ENCODE measurements at places on chromosomes 13 and 19.

- DNase-seq, result no peak
Measured at GRCh38 chr19:44738603-44739558, 9.6 kb upstream of the BCL3 start.

- DNase-seq, result no peak
Measured at GRCh38 chr13:60139272-60139671, 24.5 kb downstream of the DIAPH3 start.

DNA sequence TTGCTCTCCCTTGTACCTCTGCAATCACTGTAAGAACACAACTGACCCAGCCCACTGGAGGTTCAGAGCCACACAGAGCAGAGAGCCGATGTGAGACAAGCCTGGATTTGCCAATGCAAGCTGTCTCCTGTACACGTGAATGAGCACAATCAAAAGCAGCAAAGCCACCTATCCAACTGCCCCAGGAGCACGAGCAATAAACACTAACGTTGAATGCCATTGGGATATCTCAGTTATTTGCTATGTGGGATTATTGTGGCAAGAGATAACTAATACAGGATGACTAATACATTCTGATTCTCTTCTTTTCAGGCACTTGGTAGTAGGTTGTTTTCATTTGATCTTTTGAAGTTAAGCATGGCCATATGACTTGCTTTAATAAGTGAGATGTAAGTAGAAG is 85.2 kb upstream of the FAM216B start:
- no peak for DNase-seq

DNA sequence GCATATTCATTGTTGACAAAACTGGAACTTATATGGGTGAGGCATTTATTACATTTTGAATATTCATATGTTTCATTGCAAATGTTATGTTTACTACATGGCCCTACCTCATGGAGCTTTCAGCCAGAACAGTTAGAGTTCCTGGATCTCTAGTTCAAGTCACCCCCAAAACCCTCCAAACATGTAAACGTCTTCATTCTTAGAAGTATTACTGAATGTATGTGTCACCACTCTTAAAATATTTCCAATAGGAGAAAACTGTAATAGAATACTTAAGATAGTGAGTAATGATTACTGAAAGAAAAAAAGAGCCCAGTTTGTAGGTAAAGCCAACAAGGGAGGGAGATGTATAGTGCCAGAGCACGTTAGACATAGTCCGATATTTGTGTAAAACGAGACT is 23.5 kb downstream of the URI1 start:
- DNase-seq, result no peak

GRCh38 chr19:48596679-48597465 is 9.7 kb upstream of the SPACA4 start:
- DNase-seq, result no peak

- DNase-seq, result no peak
Measured at GRCh38 chr13:87855553-87855952, 184.4 kb downstream of the SLITRK5 start.

DNA sequence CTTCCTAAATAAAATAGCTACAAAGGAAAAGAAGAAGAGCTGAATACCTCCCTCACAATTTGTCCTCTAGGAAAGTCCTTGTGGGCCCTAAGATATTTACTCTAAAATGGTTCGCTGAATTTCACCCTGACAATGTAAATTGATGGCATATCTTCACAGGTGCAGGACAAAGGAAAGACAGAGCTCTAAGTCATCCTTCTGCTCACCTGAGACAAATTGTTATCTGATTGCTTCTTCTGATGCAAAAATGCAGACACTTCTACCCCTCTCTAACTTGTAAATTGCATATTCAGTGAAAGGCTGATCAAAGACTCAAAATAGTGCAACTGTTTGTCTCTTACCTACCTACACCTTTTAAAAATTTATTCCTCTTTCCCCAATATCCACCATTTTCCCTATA is 747.2 kb upstream of the PRR20A start:
- DNase-seq, result no peak

- DNase-seq, result no peak
Measured at GRCh38 chr19:42367929-42368328, 22.2 kb downstream of the CNFN start.

DNA sequence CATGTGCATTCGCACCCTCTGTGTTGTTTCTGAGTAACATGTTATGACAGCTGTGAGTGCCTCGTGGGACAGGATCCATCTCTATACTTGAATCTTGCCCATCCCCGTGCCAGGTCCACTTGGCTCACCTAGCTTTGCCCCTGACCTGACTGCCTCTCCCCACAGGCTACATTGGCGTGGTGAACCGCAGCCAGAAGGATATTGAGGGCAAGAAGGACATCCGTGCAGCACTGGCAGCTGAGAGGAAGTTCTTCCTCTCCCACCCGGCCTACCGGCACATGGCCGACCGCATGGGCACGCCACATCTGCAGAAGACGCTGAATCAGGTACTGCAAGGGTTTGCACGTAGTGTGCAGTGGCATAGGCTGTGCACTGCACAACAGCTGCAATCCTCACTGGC is 53.2 kb downstream of the TMED1 start:
- DNase-seq, result no peak

DNA sequence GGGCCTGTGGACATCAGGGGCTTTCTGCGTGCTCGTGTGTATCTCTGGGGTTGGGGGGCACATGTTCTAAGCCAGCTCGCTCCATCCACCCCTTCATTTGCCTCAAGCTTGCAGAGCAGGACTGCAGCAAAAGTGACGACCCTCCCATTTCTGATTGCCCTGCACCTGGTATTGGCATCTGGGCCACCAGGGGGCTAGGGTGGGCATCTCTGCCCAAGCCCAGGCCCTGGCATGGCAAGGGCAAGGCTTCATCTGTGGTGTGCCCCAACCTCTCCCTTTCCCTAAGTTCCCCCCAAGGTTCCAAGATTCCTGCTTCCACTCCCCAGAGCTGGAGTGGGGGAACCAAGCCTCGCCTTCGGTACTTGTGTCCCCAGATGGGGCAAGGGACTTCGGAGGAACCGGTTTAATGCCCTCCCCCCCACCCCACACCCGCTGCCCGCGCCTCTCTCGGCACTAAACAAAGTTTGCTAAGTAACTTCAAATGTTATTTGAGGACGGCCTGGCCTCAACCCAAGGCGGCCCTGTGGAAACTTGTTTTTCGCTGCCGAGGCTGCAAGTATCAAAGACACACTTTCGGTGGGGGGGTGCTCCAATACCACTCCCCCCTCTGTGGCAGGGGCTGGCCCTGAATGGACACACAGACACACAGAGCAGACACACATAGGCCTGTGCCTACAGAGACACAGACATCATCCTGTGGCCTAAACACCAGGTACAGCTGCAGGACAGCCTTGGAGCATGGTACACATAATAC is 12.2 kb downstream of the NFIX start:
- DNase-seq, result no peak

GRCh38 chr19:38842439-38843174 is 7.2 kb downstream of the HNRNPL start:
- no peak for DNase-seq

- DNase-seq, result no peak
Measured at GRCh38 chr13:113937527-113938180, 36.2 kb downstream of the C13orf46 start.

GRCh38 chr13:51178456-51179074 is 43.6 kb upstream of the FAM124A start:
- no peak for DNase-seq

- no peak for DNase-seq
Measured at GRCh38 chr19:17418710-17419109, 1.1 kb upstream of the MVB12A start.
